Camera-type eye (tissue), 1 donor: ENCODE measurements at places on chromosomes 5 and 9. TPM values are rescaled to one million over a fixed set of nuclear protein-coding genes. Genes with fewer than 3 reads are reported as not detected.

Gene PDE8B
- 5.7 TPM for total RNA-seq

Gene KLF4
- 15.4 TPM for total RNA-seq

Gene IFNA5
- not detected for total RNA-seq

Gene CNTFR
- total RNA-seq = 23.9 TPM

Gene PCDHB10
- 12.9 TPM for total RNA-seq

Gene ADRB2
- 3.8 TPM for total RNA-seq

Gene NR6A1
- 3.2 TPM for total RNA-seq

Gene PHF24
- total RNA-seq = 11.2 TPM

Gene GRHPR
- total RNA-seq = 94.9 TPM

Gene KIF4B
- 0.33 TPM for total RNA-seq

Gene HK3
- total RNA-seq = 1.9 TPM

Gene NREP
- total RNA-seq = 651 TPM

Gene SNCB
- 10.1 TPM for total RNA-seq

Gene RNF183
- 0.66 TPM for total RNA-seq

Gene RETREG1
- 39.2 TPM for total RNA-seq

Gene ADAMTS12
- 28.0 TPM for total RNA-seq

Gene ASTN2
- 13.9 TPM for total RNA-seq

Gene IZUMO3
- not detected for total RNA-seq

Gene SAPCD2
- 4.3 TPM for total RNA-seq

Gene ISCA1
- 72.2 TPM for total RNA-seq

Gene GPR150
- not detected for total RNA-seq

Gene SHISAL2B
- not detected for total RNA-seq

Gene STC2
- 48.9 TPM for total RNA-seq

Gene CARD9
- 7.9 TPM for total RNA-seq

Gene FBP2
- total RNA-seq = 1.0 TPM

Gene ORM2
- not detected for total RNA-seq

Gene PCDH12
- total RNA-seq = 8.6 TPM

Gene FIBCD1
- 10.2 TPM for total RNA-seq

Gene ALDOB
- total RNA-seq = 0.33 TPM

Gene PLCXD3
- 2.4 TPM for total RNA-seq

Gene APBA1
- 24.6 TPM for total RNA-seq

Gene ADAMTS13
- total RNA-seq = 5.1 TPM

Gene LRRTM2
- total RNA-seq = 124 TPM

Gene HAVCR2
- total RNA-seq = 1.8 TPM

Gene CORO2A
- 5.3 TPM for total RNA-seq

Gene KCNV2
- 134 TPM for total RNA-seq

Gene ADGRD2
- total RNA-seq = not detected

Gene CTSV
- 9.3 TPM for total RNA-seq

Gene CDC14B
- 38.2 TPM for total RNA-seq

Gene ZNF454
- total RNA-seq = 21.7 TPM

Gene SLC34A1
- total RNA-seq = not detected

Gene AQP7
- total RNA-seq = not detected

Gene PCDHGB7
- total RNA-seq = 26.6 TPM

Gene ACOT12
- not detected for total RNA-seq

Gene SMIM33
- total RNA-seq = not detected

Gene PCDHGB3
- 14.2 TPM for total RNA-seq

Gene MAN1B1
- total RNA-seq = 59.0 TPM

Gene PCDHB11
- total RNA-seq = 9.5 TPM

Gene PCDHB7
- 7.9 TPM for total RNA-seq
